ENCODE measurements at places on chromosomes 4 and X.

DNA sequence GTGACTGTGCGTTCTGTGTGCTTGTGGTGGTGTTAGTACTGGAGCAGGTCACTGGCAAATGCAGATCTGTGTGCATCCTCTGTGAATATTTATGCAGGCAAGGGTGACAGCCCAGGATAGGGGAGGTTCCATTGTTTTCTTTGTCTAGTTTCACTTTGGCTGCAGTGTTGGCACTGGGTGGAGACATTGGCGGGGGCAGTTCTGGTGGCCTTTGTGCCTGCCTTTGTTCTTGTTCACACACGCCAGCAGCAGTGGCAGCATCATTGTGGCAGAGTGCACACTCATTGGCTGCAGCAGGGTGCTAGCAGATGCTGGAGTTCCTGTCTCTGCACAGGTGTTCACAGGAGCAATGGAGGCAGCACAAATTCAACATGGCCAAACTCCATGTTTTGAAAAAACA is 495.3 kb downstream of the UBE2NL start:
- no peak for DNase-seq

- no peak for DNase-seq
Measured at GRCh38 chrX:129000018-129000417, 523.3 kb downstream of the SMARCA1 start.

DNA sequence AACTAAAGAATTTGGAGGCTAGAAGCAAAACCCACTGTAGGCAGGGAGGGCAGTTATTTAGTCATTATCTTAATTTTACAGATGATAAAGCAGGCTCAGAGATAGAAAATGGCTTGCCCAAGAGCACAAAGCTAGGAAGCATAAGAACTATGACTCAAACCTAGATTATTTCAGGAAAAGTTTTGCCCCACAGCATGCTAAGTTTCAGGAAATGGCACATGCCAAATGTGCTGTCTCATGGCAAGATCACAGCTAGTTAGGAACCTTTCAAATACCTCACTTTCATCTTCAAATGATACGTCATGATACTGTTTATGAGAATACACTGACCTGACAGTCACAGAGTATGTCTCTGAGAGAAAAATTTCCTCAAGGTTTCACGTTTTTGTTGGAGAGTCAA is 78.5 kb upstream of the SPANXC start:
- no peak for DNase-seq

- DNase-seq: no peak
Measured at GRCh38 chr4:152200511-152201333, 335.2 kb downstream of the FBXW7 start.

- DNase-seq: no peak
Measured at GRCh38 chrX:50594788-50595187, 124.2 kb upstream of the DGKK start.
